ENCODE measurements at places on chromosomes 11 and 22. TPM values are rescaled to one million over a fixed set of nuclear protein-coding genes. Genes with fewer than 3 reads are reported as not detected.

DNA sequence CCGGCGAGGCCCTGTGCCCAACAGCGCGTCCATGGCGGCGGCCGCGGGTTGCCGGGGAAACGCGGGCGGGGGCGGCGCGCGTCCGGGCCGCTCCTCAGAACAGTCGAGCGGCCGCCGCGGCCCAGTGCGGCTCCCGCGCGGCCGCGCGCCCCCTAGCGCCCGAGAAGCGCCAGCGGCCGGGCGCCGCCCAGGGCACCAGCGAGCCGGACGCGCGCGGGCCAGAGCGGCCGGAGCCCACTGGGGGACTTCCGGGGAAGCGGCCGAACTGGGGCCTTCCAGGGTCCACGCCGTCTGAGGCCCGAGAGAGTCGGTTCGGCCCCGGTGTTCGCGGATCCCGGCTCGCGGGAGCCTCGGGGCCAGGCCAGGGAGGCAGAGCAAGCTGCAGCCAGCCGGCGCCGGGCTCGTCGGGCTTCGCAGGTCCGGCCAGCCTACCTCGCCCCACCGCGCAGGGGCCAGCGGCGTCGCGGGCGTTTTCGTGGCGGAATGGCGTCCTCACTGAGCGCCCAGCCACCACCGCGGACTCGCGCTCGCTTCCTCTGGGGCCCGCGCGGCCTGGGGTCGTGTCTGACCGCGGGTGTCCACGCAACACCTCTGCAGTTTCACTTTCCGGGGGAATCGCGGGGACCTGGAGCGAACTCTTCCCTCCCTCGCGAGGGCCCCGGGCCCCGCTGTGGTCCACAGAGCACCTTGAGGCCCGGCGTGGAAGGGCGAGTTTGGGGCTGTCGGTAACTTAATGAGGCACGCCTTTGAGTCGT, at the start of gene DENND6B:
DENND6B (minus strand) TSS at position 57 of the 755 bp plus-strand sequence; CDS start at position 33, 24 bp downstream.
- DNase-seq: peak; percentile 80

DNA sequence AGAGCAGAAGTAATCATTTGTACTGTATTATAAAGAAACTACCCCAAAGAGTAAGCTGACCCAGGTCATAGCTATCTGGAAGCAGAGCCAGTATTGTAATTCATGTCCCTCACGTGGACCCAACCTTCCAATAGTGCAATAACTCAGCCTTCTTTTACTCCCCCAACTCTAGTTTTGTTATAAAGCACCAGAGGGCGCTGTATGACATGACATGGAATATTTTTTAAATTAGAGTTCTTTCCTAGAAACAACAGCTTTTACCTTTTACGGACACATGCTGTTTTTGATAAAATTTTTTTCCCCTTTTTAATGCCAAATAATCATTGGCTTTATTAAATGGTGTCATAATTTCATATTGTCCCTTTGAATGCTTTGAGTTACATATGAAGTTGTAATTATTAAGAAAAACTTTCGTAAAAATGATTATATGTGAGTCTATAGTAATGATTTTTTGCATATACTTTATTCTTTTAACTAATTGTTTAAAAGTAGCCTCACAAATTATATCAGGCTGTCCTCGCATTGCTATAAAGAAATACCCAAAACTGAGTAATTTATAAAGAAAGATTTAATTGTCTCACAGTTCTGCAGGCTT, 76.9 kb downstream of the DKK3 start:
- peak; percentile 2 for DNase-seq

DNA sequence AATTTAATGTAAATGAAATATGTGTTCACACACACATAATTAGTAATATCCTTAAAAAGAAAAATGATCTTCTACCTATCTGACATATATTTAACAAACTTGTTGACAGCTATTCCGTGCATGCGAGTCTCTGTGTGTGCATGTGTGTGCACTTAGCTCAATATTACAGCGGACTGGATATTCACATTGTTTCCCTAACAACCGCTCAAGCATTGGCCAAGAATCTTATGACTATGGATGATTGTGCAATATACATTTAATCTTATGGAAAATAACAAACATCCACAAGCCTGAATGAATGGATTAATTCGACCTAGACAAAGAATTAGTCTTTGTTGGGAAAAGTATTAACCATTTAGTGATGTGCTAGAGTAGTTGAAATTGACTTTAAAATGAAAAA, 1078.6 kb downstream of the LRRC4C start:
- no peak for DNase-seq

DNA sequence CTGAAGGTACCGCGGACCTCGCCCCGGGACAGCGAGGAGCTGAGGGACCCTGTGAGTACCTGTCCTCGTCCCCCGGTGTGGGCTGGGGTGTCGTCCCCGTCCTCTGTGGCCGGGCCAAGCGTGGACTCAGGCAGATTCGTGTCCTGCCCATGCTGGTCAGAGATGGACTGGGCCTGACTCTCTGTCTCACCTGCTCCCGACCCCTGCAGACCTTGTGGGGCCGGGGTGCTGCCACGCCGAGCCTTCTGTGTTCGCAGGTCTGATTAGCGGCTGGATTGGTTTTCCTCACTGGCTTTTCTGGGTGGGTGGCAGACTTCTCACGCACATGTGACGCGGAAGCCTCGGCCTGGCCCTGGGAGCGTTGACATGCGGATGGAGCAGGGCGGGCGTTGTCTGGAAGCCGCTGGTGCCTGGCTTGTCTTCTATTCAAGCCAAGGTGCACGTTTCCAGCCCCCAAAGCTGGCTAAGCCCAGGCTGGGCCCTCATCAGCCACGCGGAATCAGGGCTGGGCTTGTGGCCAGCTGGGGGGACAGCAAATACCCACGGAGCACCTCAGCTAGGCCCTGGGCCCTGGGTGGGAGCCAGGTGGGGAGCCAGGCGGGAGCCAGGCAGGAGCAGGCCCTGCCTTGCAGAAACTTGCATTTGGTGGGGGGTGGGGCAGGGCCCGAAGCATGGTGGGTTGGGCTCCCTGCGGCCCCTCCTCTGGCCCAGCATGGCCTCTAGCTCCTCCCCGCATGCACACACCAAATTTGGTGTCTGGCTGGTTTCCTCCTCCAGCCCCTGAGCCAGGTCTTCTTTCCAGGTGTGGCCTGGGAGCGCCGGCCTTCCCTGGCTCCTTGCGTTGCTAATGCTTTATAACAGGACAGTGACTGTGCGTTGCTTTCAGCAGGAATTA, 7.0 kb downstream of the GRAMD4 start:
- no peak for DNase-seq

DNA sequence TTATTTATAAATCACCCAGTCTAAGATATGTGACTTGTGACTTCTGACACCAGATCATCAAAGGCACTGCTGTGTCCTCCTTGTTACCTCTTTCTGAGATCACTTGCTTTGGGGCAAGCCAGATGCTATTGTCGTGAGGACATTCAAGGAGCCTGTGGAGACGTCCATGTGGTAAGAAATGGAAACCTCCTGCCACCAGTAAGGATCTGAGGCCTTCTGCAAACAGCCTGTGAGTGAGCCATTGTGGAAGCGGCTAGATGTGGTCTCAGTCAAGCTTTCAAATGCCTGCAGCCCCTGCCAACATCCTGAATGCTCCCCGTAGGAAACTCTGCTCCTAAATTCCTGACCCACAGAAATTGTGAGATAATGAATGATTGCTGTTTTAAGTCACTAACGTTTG, 11.7 kb upstream of the RDX start:
- no peak for DNase-seq

- no peak for DNase-seq
Observed at GRCh38 chr11:106794058-106794457, 224.2 kb downstream of the GUCY1A2 start.

The SUSD2 gene
- 5.5 TPM for total RNA-seq

The BTG4 gene
- not detected for total RNA-seq

The P2RY2 gene
- 19.8 TPM for total RNA-seq

The CHRM1 gene
- not detected for total RNA-seq

The AQP11 gene
- 1.4 TPM for total RNA-seq

All from PC-9 (cell line).